ENCODE measurements at places on chromosomes 12 and 14. TPM values are rescaled to one million over a fixed set of nuclear protein-coding genes. Genes with fewer than 3 reads are reported as not detected.

- DNase-seq: no peak
Observed at GRCh38 chr14:84493779-84494178, 1036.2 kb upstream of the FLRT2 start.

DNA sequence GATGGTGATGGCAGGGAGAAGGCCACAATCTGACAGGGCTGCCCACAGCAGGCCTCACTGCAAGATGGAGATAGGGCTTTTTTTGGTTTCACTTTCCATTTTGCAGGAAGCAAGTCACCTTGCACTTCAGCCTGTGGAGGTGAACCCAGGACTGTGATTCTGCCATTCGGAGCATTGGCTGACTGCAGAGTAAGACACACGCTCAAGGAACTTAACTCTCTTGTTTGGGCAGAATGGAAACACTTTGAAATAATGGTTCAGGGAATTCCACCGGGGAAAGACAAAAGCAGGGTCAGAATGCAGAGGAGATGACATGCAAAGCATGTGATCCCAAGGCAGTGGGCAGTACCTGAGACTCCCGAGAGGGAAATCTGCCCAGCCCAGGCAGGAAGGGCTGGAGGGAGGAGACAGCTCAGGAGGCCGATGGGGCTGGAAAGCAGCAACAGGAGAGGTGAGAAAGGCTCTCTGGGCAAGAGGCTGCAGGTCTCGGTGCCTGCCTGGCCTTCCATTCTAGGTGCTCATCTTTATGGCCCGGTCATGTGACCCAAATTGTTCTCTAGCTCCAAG is 58.7 kb upstream of the PRMT8 start:
- no peak for DNase-seq

DNA sequence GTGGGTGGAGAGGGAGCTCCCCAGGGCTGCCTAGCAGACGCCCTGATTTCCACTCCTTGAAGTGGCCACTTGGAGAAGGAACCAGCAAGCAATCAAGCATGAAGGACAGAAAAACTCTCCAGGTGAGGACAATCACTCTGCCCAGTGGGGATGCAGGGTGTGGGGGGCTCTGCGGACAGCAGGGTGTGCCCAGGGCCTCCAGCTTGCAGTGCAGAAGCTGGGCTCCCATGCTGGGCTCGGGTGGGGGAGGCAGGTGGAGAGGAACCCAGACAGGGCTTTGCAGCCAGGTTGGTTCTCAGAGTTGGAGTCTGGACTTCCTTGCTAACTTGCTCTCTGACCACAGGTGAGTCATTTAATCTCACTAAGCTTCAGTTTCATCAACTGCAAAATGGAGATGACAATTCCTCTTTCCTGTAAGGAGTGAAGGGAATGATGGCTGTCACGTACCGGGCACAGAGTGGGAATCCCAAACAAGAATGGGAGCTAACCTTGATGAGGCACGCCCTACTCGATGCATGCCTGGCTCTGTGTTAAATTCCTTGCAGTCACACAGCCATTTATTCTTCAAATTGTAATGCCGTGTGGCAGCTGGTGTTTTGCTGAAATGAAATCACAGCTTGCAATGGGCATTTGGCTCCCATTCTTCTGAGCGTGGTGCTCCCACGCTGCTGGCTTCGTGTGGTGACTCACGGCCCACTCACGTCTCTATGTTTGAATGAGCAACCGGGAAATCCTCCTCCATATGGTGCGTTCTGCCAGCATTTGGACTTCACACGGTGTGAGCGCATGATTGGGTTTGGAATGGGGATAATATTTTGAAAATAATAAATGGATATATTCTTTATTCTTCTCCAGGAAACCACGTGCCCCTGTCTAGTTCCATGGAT is 75.2 kb downstream of the PRIMA1 start:
- DNase-seq: no peak

GRCh38 chr12:92335831-92336230 is 190.2 kb upstream of the BTG1 start:
- DNase-seq: no peak

GRCh38 chr14:63833728-63834127 is 19.1 kb upstream of the SYNE2 start:
- no peak for DNase-seq

GRCh38 chr12:93179792-93180191 is 197.9 kb upstream of the NUDT4 start:
- DNase-seq: no peak

DNA sequence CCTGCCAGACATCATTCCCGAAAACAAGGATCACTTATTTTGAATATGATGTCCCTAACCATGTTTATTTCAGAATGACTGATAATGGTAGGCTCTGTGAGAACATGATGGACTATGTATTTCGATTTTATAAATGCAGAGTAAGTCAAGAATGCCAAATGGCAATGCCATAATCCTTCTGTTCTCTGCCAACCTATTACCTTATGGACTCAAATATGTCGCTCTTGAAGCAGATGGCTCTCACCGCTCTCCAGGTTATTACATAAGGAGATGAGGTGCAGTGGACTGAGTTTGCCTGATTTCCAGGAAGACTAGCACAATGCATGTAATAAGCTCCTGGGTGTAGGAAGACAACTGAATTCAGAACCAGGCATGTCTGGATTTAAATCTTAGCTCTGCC is 227.2 kb downstream of the BTG1 start:
- DNase-seq: no peak

GRCh38 chr14:101875727-101876554 is 88.4 kb upstream of the DYNC1H1 start:
- no peak for DNase-seq

DNA sequence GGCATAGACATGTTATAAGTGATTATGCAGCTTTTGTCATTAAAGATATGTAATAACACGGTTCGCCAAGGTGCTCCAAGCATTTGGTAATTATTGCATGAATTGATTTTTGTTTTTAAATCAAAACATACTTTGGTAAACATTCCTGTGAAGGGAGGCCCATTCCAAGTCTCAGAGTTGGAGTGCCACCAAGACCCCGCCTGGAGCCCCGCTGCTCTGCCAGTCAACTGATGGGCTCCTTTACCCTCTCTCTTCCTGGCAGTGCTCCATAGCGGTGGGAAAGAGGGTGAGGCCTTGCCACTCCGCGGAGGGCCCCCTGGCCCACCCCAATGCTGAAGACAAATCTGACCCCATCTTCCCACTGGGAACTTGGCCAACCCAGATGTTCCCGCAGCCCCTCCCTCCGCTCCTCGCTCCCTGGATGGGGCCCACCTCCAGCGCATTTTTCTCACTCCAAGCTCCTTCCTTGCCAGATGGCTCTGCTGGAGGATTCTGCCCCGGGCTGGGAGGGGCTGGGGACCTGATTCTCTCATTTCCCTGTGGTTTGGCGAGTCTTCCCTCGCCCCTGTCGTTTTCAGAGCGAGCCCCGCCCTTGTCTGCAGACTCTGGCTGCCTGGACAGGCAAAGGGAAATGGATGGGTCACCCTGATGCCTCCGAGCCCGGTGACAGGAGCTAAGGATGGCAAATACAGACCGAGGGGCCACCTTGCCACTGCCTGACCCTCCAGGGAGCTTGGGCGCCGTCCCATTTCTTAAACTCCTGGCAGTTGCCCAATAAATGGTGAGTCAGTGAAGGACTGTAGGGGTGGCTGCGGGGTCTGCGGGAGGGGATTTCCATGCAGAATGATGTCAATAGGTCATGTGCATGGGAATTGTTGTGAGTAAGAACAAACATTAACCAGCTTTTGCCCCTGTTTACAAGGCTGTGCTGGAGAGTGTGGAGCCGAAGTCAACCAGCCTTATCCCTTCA is 9.2 kb upstream of the PAPLN start:
- no peak for DNase-seq

GRCh38 chr14:104820669-104821228 is 19.8 kb downstream of the ZBTB42 start:
- DNase-seq: no peak

Gene RGS6
- 0.06 TPM for total RNA-seq

Gene CDKN3
- 7.4 TPM for total RNA-seq

Gene EIF2S3B
- 0.18 TPM for total RNA-seq

Gene PTCSC3
- total RNA-seq: not detected

Gene CACNA1C
- total RNA-seq: 2.1 TPM

Gene GLIPR1L1
- not detected for total RNA-seq

Gene PPFIA2
- total RNA-seq: 2.3 TPM

Gene AVPR1A
- total RNA-seq: 2.1 TPM

Gene ANO4
- total RNA-seq: not detected

Gene TPPP2
- total RNA-seq: not detected

Measured in esophagus squamous epithelium (tissue), 5 donors.